Thoracic aorta (tissue), 2 donors: ENCODE measurements at places on chromosomes 2 and 18. TPM values are rescaled to one million over a fixed set of nuclear protein-coding genes. Genes with fewer than 3 reads are reported as not detected.

DNA sequence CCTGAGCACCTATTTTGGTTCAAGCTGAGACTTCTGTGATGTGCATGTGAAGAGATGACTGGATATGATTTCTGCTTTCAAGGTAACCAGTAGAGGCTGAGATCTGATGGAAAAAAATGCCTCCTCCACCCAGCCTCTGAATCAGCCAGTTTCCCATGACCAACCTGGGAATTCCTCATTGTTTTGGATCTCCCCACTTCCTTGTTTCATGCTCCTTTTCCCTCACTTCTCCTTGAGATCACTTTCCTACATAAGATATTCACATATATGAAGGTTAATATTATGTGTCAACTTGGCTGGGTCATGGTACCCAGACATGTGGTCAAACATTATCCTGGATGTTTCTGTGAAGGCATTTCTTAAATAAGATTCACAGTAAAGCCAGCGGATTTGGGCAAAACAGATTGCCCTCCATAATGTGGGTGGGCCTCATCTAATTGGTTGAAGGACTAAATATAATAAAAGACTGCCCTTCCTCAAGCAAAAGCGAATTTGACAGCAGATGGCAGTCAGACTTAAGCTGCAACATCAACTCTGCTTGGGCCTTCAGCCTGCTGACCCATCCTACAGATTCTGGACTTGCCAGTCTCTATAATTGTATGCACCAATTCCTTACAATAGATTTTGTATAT lies 379.4 kb downstream of the TNS1 start:
- no peak for DNase-seq

DNA sequence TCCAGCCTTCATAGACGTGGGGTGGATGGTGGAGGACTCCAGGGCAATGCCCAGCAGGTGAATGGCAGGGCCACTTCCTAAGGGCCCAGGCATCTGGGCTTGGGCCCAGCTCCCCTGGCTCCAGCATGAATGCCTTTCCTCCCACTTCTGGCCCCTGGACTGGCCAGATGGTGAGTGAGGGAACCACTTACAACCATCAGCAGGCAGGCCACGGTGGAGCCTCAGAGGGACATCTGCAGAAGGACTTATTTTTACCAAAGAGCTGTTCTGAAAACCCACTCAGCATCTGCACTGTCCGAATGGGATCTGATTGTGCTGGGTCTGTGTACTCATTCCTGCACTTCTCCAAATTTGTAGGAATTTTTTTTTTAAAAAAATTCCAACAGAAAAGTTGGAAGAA lies 69.6 kb downstream of the SNTG2 start:
- DNase-seq: no peak

DNA sequence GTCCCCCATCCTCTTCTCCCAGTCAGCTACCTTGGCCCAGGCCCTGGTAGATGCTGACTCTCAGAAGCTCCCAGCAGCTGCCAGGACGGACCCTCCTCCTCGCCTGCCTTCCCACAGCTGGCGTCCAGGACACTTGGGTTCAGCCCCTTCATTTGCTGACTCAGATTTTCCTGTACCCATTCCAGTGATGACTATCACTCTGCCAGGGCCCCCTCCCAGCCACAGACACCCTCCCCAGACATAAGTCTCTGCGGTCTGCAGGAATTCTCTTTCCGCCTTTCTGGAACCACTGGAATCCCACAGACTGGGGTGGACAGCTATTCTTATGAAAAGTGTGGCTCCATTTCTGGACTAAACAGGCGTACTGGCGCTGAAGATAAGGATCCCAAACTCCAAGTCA lies 260.3 kb upstream of the EPAS1 start:
- no peak for DNase-seq

The DRC1 gene
- not detected for total RNA-seq

DNA sequence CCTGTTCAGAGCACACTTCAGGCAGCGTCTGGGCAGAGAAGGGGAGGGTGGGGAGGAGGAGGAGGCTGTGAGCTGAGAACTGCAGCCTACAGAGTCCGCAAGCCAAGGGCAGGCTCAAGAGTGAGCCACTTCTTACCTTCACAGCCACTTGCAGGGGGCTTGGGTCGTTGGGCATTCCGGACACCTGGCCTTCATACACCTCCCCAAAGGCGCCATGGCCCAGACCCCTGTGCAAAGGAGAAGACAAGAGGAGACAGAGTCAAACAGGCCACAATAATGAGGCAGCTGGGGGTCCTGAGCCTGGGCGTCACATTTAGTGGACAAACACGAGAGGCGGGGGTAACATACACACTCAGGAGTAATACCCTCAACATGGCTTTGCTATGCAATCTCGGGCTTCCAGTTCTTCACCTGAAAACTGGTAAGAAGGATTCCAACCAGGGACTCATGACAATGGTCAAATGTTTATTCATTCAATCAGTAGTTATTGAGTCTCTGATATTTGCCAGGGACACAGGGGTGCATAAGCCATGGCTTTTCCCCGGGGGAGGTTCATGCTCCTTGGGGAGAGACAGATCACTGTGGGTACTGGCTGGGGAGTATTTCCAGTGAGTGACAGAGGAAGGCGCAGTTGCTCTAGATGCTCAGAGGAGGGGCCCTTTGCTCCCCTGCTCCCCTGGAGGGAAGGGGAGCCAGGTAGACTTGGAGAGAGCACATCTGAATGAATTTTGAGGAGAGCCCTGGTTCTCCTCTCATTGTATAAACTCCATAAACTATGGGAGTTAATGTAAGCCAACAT lies 107.4 kb downstream of the CLIP4 start:
- DNase-seq: no peak

The GALNT14 gene
- total RNA-seq: not detected

The IL1A gene
- total RNA-seq: not detected

DNA sequence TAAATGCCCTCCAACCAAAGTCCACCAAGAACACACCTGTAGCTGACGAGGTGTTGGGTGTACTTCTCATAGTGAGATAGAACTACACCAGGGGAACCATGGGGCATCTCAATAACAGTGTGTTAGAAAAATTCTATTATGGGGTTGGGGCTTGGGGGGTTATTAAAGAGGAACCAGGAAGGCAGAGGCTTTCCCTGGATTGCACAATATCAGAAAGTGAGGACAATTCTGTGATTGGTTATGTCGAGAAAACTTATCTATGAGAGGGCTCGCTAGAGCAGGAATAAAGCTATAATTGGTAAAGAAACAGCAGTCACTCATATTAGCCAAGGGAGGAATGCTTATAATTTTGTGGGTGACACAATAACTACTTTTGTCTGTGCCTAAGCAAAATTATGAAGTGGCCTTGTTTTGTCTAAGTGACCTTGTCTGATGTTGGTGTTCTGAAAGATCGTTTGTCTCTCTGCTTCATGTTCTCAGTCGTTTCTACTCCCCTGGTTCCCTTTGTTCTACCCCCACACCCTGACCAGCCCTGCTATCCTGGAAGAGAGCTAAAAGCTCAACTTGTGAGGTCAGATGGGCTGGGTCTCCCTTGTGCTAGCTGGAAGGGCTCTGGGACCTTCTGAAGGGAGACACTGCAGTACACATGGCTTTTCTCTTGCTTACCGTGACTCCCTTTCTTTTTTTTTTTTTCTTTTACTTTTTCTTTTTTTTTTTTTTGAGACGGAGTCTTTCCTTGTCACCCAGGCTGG lies 21.6 kb upstream of the INO80C start:
- DNase-seq: no peak

The DYNAP gene
- total RNA-seq: not detected

- no peak for DNase-seq
Measured at GRCh38 chr2:241859436-241860183, 916 bp upstream of the PDCD1 start.

The RESP18 gene
- total RNA-seq: not detected

- DNase-seq: no peak
Measured at GRCh38 chr2:45253151-45253550, 243.9 kb upstream of the SIX2 start.

- no peak for DNase-seq
Measured at GRCh38 chr18:6279308-6279707, 135.4 kb downstream of the L3MBTL4 start.

The SERPINB12 gene
- total RNA-seq: not detected

GRCh38 chr2:119477113-119477505 lies 45.5 kb downstream of the TMEM37 start:
- DNase-seq: no peak

DNA sequence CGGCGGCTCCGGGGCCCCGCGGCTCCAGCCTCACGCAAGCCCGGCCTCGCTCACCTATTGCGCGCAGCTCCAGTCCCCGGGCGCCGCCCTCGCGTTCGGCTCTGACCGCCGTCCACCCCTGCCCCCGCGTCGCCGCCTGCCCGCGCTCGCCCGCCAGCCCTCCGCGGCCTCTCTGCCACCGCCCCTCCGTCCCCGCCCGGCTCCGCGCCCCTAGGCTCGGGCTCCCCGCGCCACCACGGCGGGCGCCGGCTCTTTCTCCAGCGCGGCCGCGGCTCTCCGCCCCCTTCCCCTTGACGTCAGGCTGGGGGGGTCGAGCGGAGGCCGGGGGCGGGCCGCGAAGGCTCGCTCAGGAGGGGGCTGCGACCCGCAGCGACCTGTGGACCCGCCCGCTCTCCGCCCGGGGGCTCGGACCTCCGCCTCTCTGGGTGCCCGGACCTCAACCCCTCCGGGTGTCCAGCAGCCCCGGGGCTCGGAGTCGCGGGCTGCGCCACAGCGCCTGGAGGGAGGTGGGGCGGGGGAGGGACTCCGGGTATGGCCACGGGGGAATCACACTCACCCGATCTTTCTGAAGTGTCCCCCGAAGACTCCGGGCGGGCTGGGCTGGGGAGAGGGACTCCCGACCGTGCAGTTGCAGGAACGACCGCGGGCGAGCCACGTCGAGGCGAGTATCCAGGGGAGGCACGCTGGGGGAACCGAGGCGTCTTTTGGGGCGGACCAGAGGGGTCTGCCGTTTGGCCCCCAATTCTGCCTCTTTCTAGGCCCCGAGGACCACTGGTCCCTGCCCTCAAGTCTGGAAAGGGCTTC lies at the start of gene SEMA4C:
Gene SEMA4C, minus strand, starts transcription at position 259 of the 804 bp plus-strand sequence. CDS start 2,194 bp downstream, outside the sequence.
- DNase-seq: no peak

The DLX1 gene
- 0.68 TPM for total RNA-seq

- no peak for DNase-seq
Measured at GRCh38 chr18:36379435-36379984, 82.0 kb downstream of the FHOD3 start.

- DNase-seq: no peak
Measured at GRCh38 chr2:221282386-221282785, 289.7 kb downstream of the EPHA4 start.

- DNase-seq: no peak
Measured at GRCh38 chr2:145654746-145655145, 1134.8 kb upstream of the ZEB2 start.

GRCh38 chr2:170462433-170463205 lies 252.5 kb upstream of the SP5 start:
- no peak for DNase-seq

DNA sequence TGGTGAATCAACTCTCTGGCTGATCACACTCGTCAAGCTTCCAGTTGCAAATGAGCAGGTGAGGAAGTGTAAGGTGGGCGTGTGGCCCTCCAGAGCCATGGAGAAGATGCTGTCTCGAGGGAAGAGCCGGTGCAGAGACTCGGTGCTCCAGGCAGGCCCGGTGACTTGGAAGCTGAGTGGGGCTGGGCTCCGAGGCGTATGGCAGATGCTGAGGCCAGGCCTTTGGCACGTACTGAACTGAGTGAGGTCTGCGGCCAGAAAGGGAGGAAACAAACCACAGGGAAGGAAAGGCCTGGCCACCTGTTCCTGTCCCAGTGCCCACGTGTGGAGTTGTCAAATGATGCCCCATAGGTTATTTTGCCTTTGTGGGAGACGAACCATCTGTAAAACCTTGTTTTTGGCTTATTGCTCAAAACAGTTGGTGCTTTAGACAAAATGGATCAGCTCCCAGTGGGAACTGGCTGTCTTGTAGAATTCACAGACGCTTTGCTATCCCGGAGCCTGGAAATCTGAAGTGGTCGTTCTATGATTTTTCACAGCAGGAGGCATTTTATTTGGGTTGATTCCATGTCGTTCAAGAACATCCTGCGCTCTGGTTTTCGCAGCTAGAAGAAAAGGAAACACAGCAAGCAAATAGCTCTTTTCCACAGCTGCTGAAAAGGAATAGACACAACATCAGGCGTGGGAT lies 117.5 kb upstream of the TMEM18 start:
- no peak for DNase-seq

- no peak for DNase-seq
Measured at GRCh38 chr2:57461624-57462023, 585.0 kb upstream of the VRK2 start.

DNA sequence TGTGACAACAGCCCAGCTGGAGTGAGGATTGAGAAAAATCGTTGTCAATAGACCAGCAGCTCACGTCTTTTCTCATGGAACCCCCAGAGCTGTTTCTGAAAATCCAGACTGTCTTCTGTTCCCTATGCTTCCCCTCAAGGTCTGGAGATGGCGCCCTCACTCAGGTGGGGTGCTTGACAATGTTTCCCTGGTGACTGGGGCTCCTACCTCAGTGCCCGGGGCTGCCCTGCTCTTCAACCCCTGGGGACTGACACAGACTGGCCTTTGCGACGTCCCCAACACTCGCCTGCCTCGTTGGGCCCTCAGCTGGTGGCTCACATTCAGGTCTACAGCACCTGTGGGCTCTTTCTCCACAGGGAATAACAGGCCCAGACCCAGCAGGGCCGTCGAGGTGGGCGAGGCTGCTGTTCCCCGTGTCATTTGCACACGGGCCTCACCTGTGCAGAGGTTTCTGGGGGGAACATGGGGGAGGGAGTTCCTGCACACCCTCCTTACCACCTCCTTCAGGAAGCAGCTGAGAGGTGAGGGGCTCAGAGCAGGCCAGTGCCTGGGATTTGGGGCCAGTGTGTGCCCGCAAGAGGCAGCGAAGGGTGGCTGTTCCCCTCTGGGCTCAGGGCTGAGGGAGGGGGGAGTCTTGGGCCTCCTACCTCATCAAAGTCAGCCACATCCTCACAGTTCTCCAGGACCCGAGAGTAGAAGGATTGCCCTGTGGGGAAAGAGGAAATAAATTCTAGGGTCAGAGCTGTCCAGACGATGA lies 59.3 kb upstream of the OTOF start:
- DNase-seq: no peak

The CCDC68 gene
- 18.4 TPM for total RNA-seq
